ENCODE measurements at places on chromosomes 3 and 15.
A peak's percentile ranks its signal among the peaks of the same experiment; 100 is the strongest.

DNA sequence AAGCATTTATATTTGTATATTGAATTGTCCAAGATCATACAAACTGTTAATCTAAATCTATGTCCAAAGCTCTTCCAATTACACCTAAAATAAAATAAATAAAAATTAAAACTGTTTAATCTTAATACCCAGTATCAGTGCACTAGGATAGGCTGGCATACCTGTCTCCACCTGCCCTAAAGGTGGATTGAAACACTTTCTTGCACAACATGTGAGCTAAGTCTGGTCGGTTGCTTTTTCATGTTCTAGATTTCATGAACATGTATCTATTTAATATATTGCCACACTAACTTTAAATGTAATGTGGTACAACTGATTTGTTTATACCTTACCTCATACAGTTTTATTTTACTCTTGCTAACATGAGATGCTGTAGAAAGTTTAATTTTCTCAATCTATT, 193.0 kb downstream of the VGLL3 start:
- DNase-seq = no peak

DNA sequence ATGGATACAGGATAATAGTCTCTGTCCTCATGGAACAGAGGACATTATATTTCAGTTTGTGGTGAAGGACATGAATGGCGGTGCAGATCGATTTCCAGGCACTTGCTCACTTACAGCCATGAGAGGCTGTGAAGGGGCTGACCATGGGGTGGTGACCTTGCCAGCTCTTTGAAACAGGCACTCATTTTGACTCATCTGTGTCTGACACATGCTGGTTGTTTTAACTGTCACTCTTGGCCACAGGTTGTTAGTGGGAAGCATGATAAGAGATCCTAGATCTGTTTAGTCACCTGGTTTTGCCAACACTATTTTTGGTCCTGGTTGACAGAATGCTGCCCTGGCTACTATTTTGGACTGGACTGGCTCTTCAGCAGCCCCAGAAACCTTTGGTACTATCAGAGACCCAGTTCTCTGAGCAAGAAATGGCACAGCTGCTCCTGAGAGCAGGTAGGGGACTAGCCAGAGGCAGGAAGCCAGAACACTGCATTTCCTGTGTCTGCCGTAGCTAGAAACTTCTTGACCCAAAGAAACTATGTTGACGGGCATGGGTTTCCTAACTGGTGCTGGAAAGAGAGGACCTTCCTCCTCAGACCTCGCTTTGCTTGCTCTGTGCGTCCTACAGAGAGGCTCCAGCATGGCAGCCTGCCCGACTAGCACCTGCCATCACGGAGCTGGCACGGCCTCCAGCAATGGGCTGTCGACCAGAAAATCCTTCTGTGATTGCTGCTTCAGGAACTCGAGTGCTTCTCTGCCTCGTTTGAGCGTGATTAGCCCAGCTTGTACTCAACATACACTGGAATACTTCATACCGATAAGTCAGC, 6.3 kb downstream of the PXYLP1 start:
- no peak for DNase-seq

DNA sequence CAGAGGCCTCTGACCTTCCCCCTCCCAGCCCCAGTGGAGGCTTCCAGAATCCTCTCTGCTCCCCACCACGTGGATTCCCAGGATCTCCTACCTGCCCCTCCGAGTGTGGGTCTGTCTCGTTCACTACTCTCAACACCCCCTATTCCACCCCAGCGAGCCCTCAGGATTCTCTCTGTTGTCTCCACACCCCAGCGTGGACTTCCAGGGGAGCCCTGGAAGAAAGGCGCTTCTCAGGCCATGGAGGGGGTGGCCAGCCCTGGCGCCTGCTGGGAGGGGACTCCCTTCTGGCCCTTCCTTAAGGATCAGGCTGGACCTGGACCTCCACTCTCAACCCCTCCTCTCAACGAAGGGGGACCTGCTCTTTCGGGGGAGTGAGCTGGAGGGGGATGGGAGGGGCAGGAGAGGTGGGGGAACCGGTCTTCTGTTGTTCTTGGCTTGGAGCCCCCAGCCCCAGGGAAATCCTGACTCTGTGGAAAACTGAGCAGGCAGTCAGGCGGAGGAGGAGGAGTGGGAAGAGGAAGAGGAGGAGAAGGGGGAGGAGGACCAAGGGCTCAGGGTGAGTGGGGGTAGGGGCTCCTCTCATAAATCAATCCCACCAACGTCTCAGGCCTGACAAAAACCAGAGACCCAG, 32.9 kb downstream of the EPHB3 start:
- DNase-seq = no peak

- DNase-seq = peak; percentile 64
Observed at GRCh38 chr15:88450125-88450798, 16.9 kb downstream of the MRPL46 start.

GRCh38 chr3:37024820-37025405, 31.6 kb downstream of the MLH1 start:
- peak; percentile 37 for DNase-seq

- no peak for DNase-seq
Observed at GRCh38 chr3:161890147-161890625, 393.6 kb downstream of the OTOL1 start.

- DNase-seq = no peak
Observed at GRCh38 chr3:171404376-171404967, 55.7 kb downstream of the TNIK start.

DNA sequence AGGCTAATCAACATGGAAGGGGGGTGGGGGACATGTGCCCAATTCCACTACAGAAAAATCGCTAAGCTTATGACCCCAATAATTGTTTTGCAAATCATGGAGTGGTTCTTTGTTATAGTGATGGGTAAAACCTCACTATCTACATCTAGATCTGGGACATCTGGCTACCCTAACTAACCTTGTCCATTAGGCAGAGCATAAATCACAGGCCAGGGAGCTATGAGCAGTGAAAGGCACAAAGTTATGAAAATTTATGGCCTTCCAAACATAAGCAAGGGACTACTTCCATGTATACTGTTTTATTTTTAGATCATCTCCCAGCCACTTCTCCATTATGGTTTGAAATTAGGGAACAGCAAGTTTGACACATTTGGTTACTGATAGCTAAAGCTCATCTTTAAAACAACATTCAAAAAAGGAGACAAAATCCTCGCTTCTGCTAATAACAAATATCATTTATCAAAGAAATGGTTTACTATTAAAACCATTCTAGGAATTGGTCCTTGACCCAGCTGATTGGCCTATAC, 78.3 kb downstream of the RSL24D1 start:
- DNase-seq = no peak

- DNase-seq = no peak
Observed at GRCh38 chr3:154430014-154430413, at the start of gene GPR149. TSS of gene GPR149 (minus strand) at chr3:154430190. CDS start at chr3:154429615, 575 bp downstream.

DNA sequence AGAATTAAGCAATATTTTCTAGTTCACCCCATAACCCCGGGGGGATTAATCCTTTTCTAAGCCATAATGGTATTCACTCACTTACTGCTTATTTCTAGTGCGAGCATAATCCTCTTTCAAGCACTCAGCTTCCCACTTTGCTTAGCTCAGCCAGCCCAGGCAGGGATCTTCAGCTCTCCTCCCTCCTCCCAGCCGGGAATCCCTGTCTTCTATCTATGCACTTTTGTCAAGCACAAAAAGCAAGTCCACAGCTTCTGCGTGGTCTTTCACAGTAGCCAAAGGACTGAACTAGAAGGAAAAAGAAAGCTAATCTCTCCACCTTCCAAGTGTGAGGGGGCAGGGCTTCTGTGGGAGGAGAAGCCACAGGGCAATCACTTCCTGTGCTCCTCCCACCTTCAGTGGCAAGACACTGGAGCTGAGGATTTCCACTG, 62.8 kb downstream of the PEX5L start:
- no peak for DNase-seq

GRCh38 chr3:192188218-192188835, 539.0 kb downstream of the FGF12 start:
- peak; percentile 33 for DNase-seq

DNA sequence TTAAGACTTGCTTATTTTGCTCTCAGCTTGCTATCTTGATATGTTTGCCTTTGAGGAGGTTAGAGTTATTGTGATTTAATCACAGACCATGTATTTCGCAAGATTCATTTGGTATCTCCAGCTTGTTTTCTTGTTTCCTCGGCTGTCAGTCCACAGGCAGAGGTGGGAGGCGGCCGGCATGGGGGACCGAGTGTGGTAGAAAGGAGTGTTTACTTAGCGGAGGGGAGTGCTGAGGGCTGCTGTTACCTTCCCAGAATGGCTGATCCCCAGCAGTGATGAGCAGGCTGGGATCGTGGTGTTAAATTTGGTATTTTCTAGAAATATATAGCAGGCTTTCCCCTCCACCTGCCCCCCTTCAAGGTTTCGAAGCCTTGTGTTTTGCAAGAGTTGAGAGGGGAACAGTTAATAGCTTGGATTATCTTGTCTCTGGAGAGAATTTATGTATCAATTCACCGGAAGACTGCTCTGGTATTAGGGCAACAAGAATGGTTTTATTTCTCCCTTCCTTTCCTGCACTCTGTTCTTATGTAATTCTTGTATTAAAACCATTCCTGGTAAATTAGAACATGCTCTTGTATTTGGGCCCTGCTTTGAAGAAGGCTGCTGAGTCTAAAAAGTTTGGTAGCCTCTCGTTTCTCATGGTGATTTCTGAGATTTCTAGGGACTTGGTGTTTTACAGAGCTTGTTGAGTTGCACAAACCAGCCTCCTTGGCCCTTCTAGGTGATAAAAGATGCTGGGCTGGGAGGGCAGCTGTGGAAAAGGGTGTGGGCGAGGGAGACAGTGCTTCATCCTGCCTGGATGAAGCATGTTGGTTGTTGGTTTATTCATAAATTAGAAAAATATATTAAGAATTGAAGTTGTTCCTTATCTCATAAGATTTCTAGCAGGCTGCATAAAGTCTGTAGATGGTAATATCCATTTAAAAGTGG, 151.4 kb downstream of the IGF1R start:
- no peak for DNase-seq

- no peak for DNase-seq
Observed at GRCh38 chr3:178472941-178473340, 63.3 kb upstream of the KCNMB2 start.

- no peak for DNase-seq
Observed at GRCh38 chr3:129358772-129359371, 69.6 kb downstream of the EFCAB12 start.

- no peak for DNase-seq
Observed at GRCh38 chr3:13364602-13365271, 55.4 kb downstream of the NUP210 start.

- no peak for DNase-seq
Observed at GRCh38 chr3:134646086-134646485, 4.7 kb downstream of the KY start.

DNA sequence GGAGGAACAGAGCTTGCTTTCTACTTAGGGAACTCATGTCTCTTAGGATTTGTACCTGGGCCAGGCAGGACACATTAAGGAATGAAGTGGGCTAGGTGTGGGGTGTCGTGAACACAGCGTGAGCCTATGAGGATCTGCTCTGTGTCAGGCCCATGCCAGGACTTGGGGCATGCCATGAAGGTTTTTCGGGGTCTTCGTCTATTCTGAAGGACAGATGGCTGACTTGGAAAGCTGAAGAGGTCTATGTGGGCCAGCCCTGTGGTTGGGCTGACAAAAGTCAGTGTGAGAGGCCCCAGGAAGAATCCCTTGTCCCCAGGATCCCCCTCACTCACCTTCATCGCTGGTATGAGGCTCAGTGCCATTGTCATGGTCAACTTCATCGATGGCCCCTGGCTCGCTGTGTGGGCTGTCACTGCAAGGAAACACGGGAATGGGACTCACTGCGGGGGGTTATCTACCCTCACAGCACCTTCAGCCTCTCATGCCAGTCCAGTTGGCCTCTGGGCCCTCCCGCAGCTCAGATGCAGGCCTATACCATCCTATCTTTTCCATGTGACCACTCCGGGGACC, 46.8 kb upstream of the RAD18 start:
- DNase-seq = no peak

DNA sequence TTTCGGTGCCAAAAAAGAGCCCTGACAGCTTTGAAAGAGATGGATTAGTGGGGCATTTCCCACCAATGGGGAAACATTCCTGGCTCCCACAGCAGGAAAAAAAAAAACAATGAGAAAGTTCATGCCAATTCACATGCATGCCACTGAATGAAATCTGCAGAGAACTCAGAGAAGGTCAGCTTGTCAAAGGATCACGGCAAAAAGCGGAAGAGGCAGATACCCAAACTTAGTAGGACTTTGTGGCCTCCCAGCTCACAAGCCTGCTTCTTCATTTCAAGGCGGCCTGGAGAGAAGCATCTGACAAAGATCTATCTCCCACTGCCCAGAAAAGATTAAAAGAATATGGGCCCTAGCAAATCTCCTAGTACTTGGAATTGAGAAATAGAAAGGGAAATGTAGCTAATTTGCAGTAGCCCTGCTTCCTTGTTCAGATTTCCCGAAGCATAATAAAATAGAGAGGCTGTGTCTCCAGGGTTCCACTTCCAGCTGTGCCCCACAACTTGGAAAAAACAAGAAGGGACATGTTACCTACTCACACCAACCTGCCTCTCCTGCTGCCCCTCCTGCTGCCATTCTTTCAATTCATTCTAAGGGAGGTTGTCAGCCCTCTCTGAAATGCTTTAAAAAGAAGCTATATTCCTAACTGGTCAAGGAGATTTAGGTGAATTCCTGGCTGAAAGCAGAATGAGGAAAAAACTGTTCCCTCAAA, 170.4 kb downstream of the FHIT start:
- DNase-seq = no peak

DNA sequence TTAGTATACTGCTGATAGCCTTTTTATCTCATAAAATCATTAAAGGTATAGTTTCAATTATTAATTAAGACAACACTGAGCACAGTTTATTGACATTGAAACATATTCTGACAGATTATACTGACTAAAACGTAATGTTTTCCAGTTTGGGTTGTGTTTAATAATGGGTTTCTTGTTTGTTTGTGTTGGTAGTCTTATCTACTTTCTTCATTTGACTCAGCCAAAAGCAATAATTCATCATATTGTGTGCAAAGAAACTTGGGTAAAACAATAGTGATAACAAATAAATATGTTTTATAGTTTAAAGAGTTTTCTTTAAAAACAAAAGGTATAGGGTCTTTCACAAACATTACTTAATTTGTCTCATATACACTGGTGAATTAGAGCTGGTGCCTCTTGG, 629.2 kb upstream of the AGTR1 start:
- DNase-seq = no peak

GRCh38 chr3:65867463-65868210, 171.1 kb downstream of the MAGI1 start:
- no peak for DNase-seq

DNA sequence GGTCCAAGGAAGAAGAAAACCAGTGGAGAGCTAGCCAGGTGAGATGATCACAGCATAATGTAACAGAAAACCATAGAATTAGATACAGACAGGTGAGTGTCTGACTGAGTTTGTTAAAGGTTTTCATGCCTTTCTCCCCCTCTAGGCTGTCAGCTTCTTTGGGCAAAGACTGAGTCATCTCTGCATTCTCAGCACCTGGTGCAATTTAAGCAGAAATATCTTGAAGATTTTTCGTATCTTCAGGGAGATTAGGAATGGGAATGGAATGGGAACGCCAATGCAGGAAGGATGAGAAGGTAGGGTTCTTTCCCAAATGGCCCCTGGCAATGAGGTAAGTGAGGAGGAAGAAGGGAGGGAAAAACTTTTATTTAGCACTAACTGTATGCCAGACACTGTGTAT, 122.0 kb upstream of the SLC7A14 start:
- no peak for DNase-seq

- DNase-seq = no peak
Observed at GRCh38 chr3:77259694-77260093, 219.8 kb downstream of the ROBO2 start.

Data from erythroblast (primary cell).